ENCODE measurements at places on chromosomes 5 and 9.
A peak's percentile ranks its signal among the peaks of the same experiment; 100 is the strongest.

- peak; percentile 98 for DNase-seq
Observed at GRCh38 chr5:10513501-10514442, 50.1 kb upstream of the ANKRD33B start.

DNA sequence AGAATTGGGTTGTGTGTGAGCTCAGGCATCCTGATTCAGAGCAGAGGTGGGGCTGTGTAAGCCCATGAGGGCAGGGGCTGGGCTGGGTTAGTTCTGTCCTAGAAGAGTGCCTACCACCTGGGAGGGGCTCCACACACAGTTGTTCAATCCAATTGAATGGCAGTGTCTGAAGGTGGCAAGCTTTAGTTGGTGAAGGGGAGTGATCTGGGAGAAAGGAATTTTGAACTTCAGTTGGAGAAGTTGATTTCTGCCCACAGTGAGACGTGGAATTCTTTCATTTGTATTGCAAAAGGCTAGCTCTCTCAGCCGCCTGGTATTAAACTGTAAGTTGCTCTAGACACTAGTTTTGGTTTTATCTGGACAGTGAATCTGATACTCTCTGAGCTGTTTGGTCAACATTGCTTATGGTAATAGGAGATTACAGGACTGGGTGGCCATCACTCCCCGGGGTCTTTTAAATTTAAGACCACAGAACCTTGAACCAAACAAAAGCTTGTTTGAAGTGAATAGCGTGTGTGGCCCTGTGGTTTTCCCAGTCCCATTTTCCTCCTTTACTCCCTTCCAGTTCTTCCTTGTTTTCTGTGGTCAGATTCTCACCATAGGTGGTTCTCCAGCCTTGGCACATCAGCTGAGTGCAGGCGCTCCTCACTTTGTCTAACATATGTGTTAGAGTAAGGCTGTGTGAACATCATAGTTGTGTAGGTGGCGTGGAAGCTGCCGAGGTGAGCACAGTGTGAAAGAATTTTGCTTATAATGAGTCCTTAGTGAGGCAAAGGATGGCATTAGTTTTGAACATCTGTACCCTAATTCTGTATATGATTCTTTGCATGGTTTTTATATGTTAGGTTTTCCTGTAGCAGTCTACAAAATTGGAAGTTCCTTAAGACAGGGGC is 78.0 kb downstream of the ARHGAP26 start:
- no peak for DNase-seq

GRCh38 chr9:16092142-16093091 is 539.6 kb downstream of the CCDC171 start:
- DNase-seq: no peak

DNA sequence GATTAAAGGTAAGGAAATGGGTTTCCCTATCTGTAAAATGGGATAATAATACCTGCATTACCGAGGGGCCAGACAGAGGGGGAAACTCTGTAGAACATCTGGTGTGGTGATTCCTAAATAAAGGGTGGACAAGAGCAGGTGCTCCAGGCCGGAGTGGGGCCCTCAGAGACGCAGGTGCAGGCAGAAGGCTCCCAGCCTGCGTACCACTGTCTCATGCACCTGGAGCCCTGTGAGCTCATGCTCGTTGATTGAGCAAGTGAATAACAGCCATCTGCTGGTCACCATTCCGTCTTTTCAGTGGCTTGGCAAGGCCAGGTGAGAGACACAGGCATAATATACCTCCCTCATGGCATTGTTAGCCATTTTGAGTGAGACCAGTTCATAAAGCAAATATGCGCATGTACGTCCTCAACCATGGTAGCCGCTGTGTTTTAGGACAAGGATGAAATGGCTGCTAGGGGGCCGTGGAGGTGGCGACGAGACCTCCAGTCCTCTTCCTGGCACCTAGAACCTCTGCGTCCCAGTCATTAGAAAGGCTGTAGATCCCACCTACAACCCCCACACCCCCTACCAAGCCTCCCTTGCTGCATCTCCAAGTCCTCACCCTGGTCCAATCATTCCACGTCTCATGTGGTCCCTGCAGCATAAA is 198.0 kb upstream of the MVB12B start:
- no peak for DNase-seq

DNA sequence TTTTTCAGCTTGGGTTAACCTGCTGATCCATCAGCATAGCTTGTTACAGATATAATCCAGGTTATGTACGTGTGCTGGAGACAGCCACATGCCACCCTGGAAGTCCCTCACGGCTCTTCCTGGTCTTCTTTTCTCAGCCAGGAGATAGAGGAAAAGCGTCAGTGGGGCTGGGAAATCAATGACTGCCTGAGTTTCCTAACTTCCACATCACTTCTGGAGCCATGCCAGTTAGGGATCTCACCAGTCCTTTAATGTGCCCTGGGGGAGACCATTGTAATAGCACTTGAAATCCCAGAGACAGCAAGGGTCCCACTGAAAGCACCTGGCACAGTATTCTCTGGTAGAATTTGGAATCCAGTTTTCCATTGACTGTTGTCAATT is 29.2 kb downstream of the ANXA2R start:
- DNase-seq: no peak

DNA sequence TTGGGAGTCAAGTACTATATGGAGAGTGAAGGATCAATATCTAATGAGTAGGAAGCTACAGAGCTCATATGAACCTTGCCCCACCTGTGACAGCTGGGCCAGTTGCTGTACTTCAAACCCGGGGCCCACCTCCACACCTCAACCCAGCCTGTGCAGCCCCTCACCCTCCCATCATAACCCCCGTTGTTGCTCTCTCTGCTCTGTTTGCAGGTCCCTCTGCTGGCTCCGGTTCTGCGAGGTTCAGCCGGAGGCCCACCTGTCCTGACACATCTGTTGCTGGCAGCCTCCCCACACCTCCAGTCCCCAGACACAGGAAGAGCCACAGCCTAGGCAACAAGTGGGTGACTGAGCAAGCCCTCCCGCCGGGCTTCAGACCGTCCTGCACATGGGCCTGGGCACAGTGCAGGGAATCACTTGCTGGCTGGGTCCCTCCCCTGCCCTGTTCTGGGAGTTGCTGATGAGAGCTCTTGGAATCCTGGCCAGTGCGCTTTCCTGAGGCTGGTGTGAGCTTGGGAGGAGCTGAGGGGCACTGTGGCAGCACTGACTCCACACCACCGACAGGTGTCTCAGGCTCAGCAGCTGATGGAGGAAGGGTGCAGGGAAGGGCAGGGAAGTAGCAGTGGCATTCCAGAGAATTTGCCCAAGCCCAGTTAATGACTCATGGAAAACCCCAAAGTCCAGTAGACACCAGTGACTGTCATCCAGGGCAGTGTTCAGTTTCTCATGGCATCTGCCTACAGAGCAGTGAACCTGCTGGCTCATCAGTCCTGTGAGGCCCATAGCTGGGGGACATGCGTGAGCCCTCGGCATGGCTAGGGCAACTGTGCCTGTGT is 69.5 kb upstream of the GARNL3 start:
- DNase-seq: peak; percentile 65

DNA sequence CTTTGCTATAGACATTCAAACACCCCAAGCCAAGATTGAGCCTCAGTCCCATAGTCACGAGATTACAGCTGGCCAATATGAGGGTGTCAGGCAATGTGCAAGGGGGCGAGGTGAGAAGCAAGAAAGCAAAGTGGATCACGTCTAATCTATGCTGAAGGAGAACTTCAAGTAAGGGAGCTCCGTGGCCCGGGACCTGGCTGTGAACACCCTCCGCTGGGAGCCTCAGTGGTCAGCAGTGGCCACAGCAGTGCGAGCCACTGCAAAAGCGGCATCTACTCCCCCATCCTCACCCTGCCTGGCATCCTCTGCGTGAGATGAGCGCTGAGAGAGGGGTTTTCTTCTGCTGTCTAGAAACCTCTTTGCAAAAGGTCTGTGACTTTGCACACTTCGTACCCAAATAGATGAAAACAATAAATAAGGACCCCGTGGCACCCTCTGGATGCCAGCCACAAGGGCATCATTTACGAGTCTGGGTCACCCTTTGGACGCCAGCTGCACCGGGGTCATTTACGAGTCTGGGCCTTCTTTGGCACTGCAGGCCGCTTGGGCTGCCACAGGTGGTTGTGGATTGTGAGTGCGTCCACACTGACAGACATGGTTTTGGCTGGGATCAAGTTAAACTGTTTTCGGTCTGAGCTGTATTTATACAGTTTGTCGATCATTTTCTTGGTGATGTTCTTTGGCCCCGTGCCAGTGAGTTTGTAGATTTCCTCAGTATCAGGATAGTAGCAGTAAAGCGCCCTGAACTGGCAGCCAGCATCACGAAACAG is 96.4 kb downstream of the CAMSAP1 start:
- DNase-seq: no peak

GRCh38 chr9:112820881-112821280 is 69.8 kb downstream of the SLC46A2 start:
- no peak for DNase-seq

GRCh38 chr5:105740242-105740641 is 1930.5 kb downstream of the EFNA5 start:
- DNase-seq: no peak

DNA sequence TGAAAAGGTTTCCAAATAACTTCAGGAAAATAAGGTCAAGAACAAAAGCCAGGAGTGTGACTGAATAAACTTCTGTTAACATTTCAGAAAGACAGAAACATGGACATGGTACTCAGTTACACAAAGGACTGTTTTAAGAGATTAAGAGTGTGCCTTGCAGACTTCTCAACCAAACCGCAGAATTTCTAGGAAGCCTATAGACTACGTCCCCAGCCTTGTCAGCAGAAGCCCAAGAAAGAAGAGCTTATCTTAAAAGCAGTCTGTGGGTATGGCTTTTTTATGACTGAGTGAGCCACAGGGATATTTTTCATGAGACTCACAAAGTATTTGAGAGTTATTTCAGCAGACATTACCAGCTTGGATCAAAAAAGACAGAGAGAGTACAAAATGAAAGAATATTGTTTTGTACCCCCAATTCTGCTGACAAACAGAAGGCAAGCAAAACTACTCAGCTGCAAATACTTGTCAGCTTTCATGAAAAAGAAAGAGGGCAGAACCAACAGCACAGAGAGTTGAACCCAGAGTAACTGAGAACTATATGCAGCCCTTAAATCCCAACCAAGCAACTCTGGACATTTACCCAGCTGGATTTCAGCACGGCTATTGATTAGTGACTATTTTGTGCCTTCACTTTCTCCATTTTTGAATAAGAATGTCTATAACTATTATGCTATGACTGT is 711.0 kb upstream of the CTNND2 start:
- no peak for DNase-seq

DNA sequence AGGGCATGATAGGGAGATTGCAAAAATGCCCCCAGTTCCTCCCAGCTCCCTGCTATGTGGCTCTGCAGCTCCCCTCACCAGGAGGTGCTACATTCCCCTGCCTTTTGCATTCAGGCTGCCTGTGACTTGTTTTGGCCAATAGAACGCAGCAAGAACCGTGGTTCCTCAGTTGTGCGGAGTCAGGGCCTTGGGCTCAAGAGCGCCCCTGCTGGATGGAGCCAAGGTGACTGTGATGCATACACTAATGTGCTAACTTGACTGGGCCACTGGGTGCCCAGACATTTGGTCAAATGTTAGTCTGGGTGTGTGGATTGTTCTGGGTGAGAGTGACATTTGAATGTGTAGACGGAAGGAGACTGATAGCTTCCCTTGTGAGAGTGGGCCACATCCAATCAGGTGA is 123.3 kb upstream of the MVB12B start:
- no peak for DNase-seq

DNA sequence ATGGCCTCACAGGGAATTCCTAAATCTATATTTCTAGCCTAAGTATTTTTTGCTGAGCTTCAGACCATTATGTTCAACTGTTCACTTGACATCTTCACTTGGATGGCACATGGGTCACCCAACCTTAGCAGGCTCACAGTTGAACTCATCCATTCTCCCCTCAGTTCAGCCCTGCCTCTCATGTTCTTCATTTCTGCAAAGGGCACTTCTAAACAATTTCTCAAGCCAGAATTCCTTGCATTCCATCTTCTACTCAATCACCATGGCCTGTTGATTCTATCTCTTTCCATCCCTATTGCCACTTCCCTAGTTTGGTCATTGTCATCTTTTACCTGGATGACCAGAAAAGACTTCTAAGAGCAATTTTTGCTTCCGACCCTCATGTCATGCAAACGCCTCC is 7.3 kb upstream of the RGS3 start:
- DNase-seq: peak; percentile 38

DNA sequence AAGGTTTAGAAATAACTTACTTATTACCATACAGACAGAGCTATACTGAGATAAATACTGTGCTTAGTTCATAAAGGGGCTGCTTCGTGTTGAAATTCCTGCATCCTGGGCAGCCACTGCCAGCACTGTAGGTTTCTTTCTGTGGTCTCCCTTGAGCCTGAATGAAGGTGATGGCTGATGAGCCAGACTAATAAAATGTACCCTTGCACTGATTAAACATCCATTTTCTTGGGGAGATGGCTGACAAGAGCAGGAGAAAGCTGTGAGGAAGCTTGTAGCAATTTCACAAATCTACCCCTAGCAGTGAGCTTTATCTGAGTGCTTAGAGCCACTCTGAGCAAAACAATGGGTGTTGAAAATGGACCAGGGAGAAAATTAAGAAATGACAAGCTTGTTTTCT is 23.3 kb upstream of the ZSWIM6 start:
- DNase-seq: no peak

DNA sequence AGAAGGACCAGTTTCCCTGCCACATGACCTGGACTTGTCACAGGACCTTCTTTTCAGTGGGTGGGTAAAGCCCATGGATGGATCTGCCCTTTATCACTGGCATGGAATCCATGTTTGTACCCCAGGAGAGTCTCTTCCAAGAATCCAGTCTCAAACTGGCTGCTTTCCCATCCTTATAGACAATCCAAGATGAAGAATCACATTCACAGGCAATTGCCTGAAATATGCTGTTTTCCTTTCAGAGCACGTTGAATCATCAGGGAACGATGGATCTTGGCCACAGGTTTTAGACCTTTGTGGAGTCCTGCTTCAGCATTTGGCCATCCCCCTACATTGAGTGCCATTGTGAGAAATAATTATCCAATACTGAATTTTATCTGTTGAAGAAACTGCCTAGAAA is 319.8 kb downstream of the ASTN2 start:
- no peak for DNase-seq

GRCh38 chr5:582936-583635 is 29.1 kb upstream of the CEP72 start:
- no peak for DNase-seq

DNA sequence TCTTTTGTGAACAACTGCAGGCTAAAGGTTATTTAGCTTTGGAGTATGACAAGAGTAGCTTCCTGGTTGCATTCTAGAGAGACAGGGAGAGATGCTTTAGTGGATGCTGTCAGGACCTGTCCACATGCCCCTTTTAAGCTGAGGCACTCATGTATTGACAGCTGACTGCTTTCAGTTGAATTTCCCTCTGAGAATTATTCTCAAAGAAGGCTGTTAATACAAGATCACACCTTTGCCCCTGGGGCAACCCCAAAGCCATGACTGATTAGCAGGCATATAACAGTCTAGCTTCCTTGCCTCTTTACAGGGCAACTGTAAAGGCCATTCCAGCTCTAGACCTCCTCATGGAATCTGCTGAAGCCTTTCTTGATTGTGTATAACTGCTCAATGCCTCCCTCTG is 117.6 kb upstream of the ATP10B start:
- DNase-seq: no peak

DNA sequence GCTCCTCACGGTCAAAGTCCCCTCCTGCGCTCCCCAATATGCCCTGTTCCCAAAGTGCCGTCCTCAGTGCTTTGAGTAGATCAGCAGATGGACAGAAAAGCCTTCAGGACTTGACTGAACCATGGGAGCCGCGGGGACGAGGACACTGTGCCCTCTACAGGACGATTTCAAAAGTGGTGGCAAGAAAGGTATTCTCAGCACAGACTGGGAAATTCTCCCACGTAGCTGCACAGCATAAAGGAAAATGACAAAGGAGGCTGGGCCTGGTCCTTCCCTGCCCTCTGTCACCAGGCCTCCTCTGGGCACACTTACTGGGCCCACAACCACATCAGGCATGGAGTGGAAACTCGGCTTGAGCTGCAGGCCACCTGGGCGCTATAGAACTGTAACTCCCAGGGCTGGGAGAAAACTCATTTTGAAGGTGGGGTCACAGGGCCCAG is 16.7 kb upstream of the MTMR12 start:
- DNase-seq: peak; percentile 59

Data from ACHN (cell line).